ENCODE measurements at places on chromosomes 12 and 14.

- no peak for DNase-seq
These were observed 14.9 kb downstream of the LHX5 start for GRCh38 chr12:113456761-113457160.

- DNase-seq: no peak
These were observed at the start of gene PLEKHD1 for GRCh38 chr14:69484444-69485314. PLEKHD1 (plus strand) TSS chr14:69484728; CDS start chr14:69484966, 238 bp downstream.

GRCh38 chr12:115866909-115867525 lies 410.5 kb downstream of the MED13L start:
- no peak for DNase-seq

DNA sequence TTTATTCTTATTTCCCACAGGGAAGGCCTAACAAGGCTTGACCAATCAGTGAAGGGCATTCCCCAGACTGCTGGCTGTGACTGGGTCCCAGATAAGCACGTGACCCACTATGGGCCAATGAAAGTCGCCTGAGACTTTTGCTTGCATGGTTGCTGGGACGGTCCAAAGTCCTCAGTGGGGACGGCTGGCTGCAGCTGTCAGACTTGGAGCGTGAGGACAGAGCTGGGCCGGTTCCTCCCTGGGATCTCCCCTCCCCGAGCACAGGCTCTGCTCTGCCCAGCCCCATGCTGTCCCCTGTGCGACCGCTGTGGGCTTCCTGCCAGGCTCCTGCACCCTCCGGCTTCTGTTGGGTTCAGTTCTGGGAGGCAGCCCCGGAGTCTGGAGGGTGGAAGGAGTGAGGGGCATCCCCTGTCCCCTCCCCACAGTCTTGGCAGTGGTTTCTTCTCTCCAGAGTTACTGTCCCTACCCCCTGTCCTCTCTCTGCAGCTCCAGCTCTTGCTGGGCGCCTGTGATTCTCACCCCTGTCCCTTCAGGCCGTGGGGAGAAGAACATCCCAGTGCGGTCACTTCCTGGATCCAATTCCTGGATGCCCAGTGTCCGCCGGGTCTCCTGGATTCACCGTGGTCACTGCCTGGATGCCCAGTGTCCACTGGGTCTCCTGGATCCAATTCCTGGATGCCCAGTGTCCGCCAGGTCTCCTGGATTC lies 50.1 kb downstream of the GALNT9 start:
- no peak for DNase-seq

DNA sequence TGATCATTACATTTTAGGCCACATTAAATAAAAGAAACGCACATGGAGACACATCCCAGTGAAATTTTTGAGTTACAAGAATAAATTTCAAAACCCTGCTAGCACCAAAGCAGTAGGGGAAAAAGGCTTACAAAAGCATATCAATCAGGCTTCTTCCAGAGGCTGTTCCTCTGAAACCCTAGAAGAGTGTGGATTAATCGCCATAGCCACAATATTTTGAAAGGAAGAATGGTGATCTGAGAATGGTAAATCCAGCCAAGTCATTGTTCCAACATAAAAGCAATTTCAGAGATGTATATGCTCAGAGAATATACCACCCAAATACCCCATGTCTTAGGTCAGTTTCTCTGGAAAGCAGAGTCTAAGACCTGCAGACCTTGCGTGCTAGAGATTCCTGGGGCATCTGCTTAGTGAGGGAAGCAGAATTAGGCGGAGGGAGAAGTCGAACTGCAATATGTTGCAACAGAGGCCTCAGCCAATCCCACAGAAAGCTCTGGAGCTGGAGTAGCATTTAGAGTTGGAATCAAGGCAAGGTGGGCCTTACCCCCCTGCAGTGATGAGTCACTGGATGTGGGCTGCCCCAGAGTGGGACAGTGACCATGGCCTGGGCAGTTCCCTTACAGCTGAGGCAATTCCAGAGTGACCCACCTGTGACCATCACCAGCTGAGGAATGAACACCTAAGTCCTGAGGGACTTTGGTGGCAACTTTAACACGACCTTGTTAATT lies 125.2 kb downstream of the NTF3 start:
- DNase-seq: no peak

- DNase-seq: peak; percentile 16
These were observed 11.5 kb upstream of the TEX22 start for GRCh38 chr14:105386581-105387529.

- no peak for DNase-seq
These were observed 95.0 kb upstream of the MON2 start for GRCh38 chr12:62371661-62372060.

- DNase-seq: peak; percentile 60
These were observed 1.4 kb upstream of the HMGA2 start for GRCh38 chr12:65822732-65823512.

- no peak for DNase-seq
These were observed 14.6 kb upstream of the STAB2 start for GRCh38 chr12:103572312-103573045.

- DNase-seq: no peak
These were observed 53.6 kb downstream of the TEAD4 start for GRCh38 chr12:3012786-3013185.

DNA sequence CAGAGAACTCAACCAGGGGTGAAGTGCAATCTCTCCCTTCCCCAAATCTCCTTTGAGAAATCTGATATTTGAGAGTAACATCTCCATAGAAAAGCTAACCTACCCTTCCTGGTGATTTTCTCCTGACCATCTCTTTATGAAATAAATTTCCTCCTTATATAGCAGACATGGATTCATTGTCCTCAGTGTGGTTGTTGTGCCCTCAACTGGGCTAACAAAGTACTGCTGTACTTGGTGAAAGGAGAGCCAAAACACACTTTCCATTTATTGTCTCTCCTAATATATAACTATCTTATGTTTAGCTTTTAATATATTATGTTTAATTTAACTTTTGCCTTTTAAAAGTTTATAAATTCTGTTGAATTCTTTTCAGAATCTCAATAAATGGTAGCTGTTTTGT lies 65.1 kb upstream of the SLCO1B1 start:
- DNase-seq: no peak

- DNase-seq: no peak
These were observed 219.7 kb upstream of the PRICKLE1 start for GRCh38 chr12:42809226-42809625.

- no peak for DNase-seq
These were observed 117.4 kb downstream of the GCH1 start for GRCh38 chr14:54785136-54785777.

GRCh38 chr12:91505006-91505405 lies 322.4 kb upstream of the DCN start:
- DNase-seq: no peak

DNA sequence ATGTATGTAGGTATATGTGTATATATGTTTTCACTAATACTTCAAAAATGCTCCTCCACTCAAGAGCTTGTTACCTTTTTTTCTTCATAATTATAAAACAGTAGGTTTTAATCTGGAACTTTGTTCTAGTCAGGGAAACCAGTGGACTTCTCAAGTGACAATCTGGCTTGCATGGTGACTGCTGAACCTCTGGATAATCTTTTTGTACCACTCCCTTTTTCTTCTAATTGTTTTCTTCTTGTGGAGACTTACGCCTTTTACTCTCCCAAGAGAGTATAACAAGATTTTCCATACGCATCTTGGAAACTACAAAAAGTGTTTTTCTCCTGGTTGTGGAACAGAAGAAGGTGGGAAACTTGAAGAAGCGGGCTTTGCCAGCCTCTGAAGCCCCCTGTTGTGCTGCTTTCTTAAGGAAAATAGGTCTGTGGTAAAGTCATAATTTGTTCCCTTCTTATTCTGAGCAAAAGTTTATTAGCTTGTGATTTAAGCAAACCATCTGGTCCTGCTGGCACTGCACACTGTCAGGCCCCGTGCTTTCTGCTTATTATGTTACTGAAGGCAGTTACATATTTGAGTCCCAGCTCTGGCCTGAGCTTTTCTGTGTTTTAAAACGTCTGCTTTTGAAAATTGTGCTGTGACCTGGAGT lies 291.8 kb downstream of the ERC1 start:
- no peak for DNase-seq

DNA sequence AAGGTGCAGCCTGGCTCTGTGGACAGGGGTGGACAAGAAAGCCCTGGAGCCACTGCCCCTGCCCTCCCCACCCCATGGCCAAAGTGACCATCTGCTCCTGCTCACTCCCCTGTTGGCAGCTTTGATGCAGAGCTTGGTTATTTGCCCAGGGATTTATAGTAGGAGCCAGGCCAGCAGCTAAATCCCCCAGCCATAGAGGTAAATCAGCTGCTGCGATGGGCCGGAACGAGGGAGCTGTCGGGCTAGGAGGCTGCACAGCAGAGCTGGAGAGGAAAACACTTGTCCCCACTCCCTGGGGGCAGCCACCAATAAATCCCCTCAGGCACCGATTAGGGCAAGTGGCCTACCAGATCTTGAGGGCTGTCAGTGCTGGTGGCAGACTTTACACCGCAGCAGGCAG lies 26.0 kb downstream of the SMUG1 start:
- DNase-seq: no peak

GRCh38 chr12:674272-674781 lies 11.1 kb upstream of the NINJ2 start:
- no peak for DNase-seq

- DNase-seq: no peak
These were observed 993.3 kb upstream of the TMEM132C start for GRCh38 chr12:127273626-127274025.

GRCh38 chr14:76829650-76830421 lies 3.6 kb downstream of the LRRC74A start:
- DNase-seq: no peak

GRCh38 chr14:98924046-98924445 lies 348.0 kb downstream of the BCL11B start:
- no peak for DNase-seq

DNA sequence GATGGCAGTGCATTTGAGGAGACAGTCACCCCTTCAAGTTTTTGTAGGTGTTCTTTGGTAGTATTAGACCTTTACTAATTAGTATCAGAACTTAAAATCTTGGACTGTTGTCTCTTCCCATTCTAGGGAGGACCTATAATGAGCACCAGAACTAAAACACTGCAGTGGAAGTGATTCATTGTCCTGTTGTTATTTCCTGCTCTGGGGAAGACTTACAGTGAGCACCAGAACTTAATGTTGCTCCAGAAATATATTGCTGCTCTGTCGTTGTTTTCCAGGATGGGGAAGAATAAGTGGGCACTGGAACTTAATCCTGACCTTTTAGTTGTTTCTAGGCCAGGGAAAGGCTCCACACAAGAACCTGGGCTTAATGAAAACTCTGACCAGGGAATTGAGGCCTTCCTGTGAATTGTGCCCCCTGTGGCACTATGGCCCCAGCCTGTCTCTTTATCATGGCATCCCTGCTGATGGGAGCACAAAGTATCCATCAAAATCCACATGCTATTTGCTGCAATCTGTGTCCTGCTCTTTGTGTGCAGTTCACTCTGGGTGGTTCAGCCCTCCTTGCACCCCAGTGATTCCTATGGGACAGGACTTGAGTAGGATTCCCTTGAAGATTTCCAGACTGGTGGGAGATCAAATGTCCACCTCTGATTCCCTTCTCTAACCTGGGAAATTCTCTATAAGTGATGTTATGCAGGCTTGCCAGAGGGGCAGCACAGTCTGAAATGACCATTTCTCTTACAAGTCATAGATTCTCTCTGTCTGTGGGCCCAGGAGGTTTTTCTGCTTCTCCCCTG lies 175.8 kb downstream of the PAWR start:
- no peak for DNase-seq

- DNase-seq: no peak
These were observed 7.9 kb downstream of the FAIM2 start for GRCh38 chr12:49895773-49896172.

DNA sequence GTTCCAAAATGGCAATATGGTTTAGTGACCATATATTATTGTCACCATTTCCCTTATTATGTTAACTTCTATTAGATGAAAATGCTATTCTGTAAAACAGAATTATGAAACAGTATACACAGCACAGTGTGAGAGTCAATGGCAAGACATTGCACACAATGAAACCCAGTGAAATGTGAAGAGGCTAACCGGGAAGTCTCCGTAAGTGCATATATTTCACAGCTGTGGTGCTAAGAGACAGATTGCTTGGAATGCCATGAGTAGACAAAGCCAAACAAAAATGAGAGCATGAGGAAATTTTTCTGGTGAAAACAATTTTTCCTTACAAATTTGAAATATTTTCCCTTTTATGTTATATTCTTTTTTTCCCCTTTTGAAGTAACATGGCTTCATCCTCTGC lies 49.4 kb downstream of the DYRK2 start:
- DNase-seq: no peak

DNA sequence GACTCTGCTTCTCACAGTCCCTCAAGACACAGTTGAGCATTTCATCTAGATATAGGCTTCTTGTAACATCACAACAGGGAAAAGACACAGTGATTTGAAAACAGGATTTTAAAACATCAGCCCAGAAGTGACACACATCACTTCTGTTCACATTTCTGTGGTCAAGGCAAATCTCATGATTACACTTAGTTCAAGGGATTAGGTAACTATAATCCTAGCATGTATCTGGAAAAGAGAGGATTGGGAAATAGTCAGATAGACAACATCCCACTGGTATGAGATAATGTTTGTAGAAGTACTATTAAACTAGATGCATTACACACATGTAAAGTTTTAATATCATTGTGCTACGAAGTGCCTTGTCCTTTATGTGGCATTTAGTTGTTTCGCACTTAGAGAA lies 252.6 kb upstream of the PRKD1 start:
- DNase-seq: no peak

DNA sequence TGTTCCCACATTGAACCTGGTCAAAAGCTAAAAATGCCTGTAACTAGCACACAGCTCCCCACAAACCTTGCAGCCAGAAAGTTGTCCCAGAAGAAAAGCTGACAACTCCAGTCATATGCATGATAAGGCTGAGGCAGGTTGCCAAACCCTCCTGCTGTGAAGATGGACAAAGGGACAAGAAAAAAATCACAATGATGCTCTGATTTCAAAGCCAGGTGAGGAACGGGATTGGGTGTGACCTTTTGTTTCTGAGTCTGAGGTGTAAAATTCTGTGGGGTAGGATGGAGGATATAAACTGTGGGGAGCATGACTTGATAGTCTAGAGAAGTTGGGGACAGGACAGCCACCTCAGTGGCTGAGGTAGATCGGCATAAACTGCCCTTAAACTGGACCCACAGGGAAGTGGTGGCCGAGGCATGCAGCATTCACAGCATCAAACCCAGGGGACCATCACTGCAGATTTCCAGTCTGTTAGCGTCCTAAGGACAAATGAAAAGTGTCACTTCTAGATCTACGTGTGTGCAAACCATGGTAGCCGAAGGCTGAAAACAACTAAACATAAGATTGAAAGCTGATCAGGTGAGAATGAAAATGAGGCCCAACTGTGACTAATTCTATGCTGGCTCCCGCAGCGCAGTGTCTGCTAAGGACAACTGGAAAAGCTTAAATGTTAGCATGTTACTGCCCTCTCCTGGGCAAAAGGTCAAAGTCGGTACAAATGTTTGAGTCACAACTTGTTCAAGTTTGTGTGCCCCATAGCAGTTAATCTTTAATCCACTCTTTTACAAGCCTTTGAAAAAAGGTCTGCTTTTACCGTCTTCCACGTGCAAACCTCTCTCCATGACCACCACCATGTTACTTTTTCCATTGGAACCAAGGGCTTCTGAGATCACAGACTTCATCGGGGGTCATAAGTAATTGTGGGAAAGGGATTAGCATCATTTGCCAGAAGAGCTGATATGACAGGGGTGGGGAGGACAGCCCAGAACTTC lies 39.8 kb downstream of the GRIN2B start:
- DNase-seq: no peak

- no peak for DNase-seq
These were observed 81.2 kb downstream of the BMP4 start for GRCh38 chr14:53875324-53875897.
